ENCODE measurements at places on chromosomes 2 and 18. TPM values are rescaled to one million over a fixed set of nuclear protein-coding genes. Genes with fewer than 3 reads are reported as not detected.

DNA sequence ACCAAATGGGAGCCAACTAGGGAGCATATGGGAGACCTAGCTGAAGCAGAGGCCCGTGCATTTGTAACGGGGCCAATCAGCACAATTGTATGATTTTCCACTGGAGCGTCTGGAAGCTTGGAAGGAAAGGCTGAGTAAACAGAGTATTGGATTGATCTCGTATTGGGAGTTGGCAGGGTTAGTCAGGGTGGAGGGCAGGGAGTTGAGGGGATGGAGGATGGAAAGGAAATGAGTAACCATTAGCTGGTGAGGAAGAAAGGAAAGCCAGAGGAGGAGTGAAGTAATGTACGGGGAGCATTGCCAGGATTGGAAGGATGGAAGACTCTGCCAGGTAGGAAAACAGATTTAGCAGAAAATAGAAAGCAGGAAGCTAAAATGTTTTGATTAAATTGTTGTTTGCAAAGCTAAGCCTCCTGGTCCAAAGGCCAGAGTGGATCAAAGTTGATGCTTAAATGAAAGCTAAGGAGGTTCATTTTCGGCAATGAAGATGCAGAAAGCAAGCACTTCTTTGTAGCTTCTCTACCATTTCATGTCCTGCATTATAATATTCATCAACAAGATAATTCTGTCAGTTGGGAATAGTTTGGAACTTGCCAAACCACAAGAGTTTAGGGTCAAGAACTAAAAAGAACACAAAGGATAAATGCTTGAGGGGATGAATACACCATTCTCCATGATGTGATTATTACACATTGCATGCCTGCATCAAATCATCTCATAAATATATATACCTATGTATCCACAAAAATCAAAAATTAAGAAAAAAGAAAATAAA is 75.6 kb upstream of the TTN start:
- no peak for DNase-seq

KATNAL2 gene
- 7.1 TPM for total RNA-seq

- no peak for DNase-seq
Observed at GRCh38 chr18:56593906-56594305, 44.5 kb downstream of the TXNL1 start.

GRCh38 chr2:18721038-18721922 is 131.9 kb upstream of the NT5C1B start:
- no peak for DNase-seq

GRCh38 chr2:200728630-200729029 is 83.1 kb upstream of the BZW1 start:
- no peak for DNase-seq

Data from osteocyte (in vitro differentiated cells).